ENCODE measurements at places on chromosomes 5 and 9.

- DNase-seq, result no peak
Observed at GRCh38 chr5:138974227-138975063, 99.3 kb upstream of the LRRTM2 start.

- DNase-seq, result no peak
Observed at GRCh38 chr5:52743970-52744369, 43.7 kb upstream of the ITGA1 start.

DNA sequence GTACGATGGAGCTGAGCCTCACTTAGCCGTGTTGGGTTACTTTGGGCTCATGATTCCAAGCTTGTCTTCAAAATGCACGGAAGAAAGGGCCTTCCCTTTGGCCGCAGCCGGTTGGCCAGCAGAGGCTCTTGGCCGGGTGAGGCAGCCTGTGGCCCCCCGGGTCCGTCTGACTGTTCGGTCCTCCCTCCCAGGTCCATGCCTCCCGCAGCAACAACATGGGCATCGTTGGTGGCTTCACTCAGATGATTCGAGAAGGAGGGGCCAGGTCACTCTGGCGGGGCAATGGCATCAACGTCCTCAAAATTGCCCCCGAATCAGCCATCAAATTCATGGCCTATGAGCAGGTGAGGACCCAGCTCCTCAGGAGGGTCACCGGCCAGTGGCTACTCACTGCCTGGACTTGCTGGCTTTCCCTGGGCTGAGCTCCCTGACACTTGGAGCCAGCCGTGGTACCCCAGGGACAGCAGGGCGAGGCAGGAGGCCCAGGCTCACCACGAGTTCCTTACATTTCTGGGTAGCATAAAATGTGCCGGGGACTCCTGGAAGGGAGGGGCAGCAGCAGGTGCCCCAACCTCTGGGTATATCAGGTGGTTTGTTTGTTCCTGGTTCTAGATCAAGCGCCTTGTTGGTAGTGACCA, 21.9 kb downstream of the PTGES2 start:
- DNase-seq, result no peak

- DNase-seq, result no peak
Observed at GRCh38 chr5:66021585-66021984, 95.2 kb downstream of the ERBIN start.

DNA sequence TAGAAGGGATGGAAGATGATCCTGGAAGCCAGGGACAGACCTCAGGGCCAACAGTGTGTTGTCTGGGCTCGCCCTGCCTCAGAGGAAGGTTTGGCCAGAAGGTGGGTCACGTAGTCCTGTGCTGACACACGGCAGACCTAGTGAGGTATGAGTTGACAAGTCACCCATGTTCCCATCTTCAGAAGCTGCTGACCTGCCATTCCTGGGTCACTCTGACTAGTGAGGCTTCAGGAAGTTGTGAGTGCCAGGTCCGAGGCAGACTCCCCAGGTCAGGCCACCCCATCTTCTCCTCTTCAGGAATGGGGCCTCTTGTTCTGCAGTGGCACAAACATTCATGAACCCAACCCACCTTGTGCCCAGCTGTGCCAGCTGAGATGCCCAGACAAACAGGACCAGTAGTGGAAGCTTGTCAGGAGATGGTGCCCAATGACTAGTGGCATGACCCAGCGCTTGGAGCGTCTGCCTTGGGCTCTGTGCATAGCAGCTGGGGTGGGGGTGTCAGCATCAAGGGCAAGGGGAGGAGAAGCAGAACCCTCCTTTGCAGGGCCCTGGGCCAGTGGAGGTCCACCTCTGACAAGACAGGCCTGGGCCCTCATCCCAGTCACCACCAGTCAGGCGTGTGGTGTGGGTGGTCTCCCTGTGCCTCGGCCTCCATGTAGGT, 16.8 kb upstream of the ANGPTL2 start:
- no peak for DNase-seq

- DNase-seq, result no peak
Observed at GRCh38 chr5:69293882-69294281, 38.7 kb downstream of the CCDC125 start.

- DNase-seq, result no peak
Observed at GRCh38 chr5:170190436-170191134, 42.2 kb upstream of the C5orf58 start.

DNA sequence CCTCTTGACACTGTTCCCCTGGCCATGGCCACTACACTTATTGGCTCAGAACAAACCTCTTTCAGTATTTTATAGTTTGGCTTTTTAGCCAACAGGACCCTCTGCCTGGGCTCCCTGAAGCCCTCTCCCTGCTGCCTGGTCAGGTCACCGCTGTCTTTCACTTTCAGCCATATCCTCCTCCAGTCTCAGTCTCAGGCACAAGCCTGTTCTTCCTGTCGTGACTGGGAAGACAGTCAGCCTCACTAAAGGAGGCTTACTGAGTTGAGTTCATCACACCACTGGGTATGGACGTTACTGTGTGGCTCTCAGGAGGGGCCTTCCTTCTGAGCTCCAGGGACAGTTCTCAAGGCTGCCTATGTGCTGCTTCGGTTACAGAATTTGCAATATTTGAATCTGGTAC, 2.0 kb downstream of the QSOX2 start:
- DNase-seq, result no peak

DNA sequence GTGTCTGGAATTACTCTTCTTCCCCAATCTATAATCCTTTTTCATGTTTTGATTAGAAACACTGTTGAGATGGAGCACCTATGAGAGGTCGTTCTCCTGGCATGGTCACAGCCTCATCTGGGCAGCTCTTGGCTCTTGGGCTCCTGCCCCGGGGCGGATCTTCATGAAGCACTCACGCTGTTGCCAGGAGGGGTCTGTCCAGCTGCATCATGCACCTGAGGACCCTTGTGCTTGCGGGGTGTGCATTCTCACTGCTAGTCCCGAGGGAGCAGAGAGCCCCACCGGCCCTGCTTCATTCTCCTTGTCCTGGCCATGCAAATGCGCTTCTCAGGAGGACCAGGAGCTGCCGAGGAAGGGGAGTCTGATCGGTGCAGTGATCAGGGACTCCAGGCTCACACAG, 117.6 kb upstream of the S1PR3 start:
- no peak for DNase-seq

GRCh38 chr5:68216245-68217046, 890 bp downstream of the PIK3R1 start:
- DNase-seq, result peak; percentile 86

- no peak for DNase-seq
Observed at GRCh38 chr5:19928562-19929421, 59.2 kb downstream of the CDH18 start.

DNA sequence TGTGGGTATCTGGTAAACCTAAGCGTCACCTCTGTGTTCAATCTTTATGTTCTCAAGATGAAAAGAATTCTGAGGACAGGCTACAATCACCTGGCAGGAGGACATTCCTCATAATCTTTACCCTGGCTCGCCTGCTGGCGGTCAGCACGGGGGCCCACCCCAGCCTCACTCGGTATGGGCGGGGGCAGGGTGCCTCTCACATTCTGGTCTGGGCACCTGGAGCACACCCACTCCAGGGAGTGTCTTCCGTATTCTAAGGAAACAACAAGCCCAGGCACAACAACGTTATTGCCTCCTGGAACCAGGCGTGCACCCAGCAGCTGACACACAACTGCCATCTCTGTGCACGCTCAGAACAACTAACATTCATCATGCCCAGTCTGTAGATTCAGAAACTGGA, 179.8 kb downstream of the ROR2 start:
- DNase-seq, result no peak
